ENCODE measurements at places on chromosomes 16 and 17.

GRCh38 chr17:6069539-6070429 lies at the start of gene WSCD1:
WSCD1 (plus strand) TSS chr17:6070379; CDS start chr17:6080659, 10,280 bp downstream.
- peak; percentile 41 for DNase-seq

DNA sequence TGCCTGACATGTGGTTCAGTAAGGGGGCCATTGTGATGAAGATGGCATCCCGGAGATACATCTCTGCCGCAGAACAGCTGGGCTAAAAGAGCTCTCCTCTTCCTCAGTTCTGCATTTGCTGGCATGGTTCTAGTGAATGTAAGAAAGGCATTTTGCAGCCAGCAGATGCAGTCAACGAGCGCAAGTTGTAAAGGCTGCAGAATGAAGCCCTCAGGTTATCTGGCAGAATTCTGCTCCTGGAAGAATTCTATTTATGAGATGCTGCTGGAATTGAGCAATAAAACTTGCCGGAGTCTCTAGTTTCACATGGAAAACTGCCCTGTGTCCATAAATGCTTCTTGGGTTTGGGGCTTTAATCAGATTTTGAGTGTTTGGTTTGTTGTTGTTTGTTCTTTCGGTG lies 176.8 kb upstream of the HSBP1 start:
- no peak for DNase-seq

GRCh38 chr17:205817-206216 lies 24.4 kb upstream of the DOC2B start:
- no peak for DNase-seq

DNA sequence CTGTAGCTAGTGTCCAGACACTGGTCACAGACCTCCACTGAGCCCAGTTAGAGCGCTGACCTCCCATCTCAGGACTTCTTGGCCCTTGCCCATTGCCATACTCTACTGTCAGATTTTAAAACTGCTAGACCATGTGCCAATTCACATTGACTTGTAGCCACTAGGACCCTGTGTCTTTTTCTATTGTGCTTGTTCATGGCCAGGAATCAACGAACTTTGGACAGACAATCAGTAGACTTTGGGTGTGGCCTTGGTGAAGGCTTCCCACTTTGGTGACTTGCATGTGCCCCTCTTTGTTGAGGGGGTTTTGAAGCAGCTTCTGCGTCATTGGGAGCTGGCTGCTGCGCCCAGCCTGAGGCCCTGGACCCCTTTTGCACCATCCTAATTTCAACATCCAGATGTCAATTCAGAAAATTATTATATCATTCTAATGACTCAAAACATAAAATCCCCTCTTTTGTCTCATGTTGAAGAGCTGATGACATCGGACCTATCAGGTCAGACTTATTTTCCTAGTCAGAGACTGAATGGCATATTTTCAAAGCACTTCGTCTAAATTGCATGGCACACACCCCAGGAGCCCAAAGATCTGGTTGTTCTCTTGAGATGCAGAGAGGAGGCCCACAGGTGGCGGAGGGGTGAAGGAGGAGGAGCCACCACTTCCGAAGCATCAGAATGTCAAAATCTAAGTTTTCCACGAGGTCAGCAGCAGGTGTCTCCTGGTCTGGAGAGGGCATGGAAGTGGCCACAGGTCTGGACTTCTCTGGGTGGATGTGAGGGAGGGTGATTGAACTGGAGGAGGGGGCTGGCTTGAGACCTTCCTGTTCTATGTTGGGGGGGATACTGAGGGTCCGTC lies 93.4 kb upstream of the CBX4 start:
- DNase-seq: peak; percentile 79

- DNase-seq: peak; percentile 47
Observed at GRCh38 chr17:41549596-41550039, 21.5 kb upstream of the KRT19 start.

DNA sequence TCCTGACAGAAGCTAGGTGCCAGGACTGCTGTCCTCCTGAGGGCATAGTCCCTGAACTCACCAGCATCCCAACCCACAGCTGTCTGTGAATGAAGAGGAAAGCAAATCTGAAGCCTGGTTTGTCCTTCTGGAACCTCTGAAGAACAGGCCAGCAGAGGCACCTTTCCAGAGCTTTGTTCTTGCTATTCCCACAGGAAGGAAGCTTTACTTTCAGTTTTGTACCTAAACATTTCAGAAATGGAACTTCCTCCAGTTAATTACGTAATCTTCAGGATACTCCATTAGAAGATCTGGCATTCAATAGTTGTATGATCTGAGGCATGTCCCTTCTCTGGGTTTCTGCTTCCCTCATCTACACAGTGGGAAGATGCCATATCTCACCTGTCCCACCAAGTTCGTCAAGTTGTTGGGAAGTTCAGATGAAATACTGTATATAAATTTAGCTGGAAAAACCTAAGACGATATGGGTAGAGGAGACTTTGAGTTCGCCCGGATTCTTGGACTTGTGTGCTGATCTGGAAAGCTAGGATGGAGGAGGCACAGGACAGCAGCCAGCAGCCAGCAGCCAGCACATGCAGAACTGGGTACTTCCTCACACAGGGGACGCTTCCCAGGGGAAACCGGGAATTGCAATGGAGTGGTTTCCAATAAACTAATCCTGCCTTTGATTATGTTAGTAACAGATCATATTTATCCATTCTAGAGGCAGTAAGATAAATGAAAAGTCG lies 22.4 kb downstream of the NXPH3 start:
- no peak for DNase-seq

DNA sequence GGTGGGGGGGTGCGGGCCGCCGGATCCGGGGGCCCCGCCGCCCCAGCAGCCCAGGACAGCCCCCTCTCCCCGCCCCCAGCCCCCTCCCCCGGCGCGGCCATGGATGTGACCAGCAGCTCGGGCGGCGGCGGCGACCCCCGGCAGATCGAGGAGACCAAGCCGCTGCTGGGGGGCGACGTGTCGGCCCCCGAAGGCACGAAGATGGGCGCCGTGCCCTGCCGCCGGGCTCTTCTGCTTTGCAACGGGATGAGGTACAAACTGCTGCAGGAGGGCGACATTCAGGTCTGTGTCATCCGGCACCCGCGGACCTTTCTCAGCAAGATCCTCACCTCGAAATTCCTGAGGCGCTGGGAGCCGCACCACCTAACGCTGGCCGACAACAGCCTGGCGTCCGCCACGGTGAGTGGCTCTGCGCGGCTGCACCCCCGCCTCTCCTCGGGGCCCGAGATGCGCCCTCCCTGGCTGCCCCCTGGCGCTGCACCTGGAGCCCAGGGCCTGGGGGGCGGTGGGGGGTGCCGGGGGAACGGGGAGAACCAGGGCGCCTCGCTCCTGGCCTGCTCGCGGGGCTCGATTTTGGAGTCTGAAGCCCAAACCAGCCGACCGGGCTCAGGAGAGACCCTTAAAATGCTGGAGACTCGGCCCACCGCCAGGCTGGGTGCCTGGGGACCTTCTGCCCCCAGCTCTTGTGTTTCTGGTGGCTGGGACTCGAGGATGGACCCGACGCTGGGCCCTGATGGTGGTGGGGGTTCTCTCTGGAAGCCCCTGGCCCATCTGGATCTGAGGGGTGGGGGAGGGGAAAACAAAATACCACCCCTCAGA lies 744 bp downstream of the CMIP start:
- peak; percentile 43 for DNase-seq

DNA sequence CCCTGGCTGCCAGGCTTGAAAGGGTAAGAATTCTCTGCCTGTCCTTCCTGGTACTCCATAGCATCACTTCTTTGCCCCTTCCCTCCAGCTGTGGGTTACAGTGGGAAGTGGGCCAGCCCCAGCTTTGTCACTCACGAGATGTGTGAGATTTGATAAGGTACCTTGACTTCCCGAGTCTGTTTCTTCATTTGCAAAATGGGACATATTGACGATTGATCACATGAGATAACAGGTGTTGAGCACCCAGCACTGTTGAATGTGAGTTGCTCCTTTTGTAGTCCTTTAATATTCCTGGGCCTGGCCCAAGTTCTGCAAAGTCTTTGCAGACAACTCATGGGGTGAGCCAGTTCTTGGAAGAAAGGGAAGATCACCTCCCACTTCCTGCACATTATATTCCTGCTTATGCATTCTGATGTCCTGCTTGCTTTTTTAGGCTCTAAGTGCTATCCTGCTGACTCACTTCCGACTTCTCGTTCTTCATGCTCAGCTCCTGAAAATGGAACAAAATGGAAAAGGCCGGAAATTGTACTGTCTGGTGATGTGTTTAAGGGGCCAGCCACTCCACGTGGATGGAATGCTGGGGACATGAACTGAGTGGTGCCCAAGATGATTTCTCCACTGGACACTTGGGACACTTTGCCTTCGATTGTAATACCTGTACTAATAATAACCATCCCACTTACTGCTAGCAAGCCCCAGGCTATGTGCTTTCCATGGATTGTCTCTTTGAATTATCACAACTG lies 8.3 kb upstream of the NLK start:
- DNase-seq: peak; percentile 67

GRCh38 chr17:8087075-8087951 lies at the start of gene ALOX12B:
ALOX12B (minus strand) TSS chr17:8087716; CDS start chr17:8087442, 274 bp downstream.
- no peak for DNase-seq

DNA sequence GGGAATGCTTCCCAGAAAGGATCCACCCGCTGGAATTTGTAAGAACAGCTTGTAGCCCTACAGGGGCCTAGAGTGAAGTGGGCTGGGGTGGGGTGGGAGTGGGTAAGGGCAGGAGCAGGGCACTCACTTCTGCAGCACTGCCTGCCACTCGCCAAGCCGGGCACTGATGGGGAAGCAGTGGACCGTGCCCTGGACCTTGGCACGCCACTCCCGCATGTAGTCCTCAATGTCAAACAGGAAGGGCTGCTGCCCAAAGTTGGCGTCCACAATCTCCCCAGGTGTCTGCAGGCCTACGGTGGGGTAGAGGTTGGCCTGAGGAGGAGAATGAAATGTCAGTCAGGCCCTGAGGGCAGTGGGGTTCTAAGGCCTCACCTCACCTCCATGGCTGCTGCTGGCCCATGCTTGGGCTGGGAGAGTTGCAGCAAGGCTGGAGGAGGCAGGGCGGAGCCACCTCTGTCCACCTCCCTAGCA lies 15.7 kb upstream of the GFOD2 start:
- DNase-seq: no peak

DNA sequence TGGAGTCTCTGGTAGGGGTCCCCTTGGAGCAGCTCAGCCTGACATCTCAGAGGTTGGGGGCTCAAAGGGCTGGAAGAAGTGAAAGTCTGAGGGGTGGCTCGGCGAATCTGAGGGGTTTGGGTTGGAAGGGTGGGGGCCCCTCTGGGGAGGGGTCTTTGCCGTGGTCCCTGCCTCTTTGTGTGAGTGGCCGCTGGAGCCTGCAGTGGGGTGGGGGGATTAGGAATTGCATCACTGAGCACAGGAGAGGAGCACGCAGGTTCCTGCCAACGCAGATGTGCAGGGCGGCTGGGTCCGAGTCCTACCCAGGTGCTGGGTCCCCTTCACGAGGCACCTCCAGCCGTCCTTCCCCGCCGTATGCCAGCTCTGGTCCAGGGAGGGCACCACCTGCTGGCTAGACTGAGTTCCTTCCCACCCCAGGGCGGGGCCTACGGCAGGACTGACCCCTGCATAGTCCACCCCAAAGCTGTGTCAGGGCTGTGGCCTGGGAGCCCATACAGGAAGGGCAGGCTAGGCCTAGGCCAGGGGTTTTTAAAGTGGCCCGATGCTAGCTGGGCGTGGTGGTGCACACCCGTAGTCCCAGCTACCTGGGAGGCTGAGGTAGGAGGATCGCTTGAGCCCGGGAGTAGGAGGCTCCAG lies 9.9 kb downstream of the FMNL1 start:
- peak; percentile 80 for DNase-seq

- DNase-seq: no peak
Observed at GRCh38 chr17:21358682-21359482, 17.3 kb upstream of the KCNJ12 start.
